Cerebellar cortex (tissue), 1 donor: ENCODE measurements at places on chromosomes 7 and 10.

DNA sequence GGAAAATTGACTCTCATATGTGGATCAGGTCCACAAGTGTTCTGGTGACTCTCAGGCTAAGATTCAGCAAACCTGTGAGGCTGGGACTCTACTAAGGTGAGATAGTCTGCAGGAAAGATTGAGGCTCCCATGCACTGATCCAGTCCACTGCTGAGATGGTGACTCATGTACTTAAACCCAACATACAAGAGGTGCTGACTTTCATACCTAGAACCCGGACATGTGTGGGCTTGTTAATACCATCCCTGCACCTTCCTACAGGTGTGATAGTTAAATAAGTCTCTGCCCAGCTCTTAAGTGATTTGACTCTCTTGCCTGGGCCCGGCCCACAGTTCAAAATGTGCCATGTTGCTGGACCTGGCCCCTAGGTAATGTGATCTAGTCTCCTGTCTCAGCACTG lies 27.1 kb upstream of the ZNF107 start:
- no peak for DNase-seq

DNA sequence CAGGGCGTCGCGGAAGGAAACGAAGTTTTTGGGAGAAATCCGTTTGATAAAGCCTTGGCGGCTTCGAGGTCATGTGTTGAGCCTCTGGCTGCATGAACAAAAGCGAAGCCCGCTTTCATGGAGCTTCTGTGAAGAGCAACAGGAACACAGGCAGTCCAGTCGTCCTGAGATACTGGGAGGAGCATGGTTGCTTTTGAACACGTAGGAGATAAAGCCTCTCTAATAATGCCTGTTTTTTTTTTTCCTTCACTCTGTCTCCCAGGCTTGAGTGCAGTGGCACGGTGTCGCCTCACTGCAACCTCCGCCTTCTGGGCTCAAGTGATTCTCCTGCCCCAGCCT lies 473 bp upstream of the ZNF32 start:
- no peak for DNase-seq

GRCh38 chr7:22387583-22387982 lies 30.6 kb upstream of the RAPGEF5 start:
- peak; percentile 27 for DNase-seq

GRCh38 chr7:42964849-42965805 lies 33.0 kb downstream of the MRPL32 start:
- DNase-seq = no peak

DNA sequence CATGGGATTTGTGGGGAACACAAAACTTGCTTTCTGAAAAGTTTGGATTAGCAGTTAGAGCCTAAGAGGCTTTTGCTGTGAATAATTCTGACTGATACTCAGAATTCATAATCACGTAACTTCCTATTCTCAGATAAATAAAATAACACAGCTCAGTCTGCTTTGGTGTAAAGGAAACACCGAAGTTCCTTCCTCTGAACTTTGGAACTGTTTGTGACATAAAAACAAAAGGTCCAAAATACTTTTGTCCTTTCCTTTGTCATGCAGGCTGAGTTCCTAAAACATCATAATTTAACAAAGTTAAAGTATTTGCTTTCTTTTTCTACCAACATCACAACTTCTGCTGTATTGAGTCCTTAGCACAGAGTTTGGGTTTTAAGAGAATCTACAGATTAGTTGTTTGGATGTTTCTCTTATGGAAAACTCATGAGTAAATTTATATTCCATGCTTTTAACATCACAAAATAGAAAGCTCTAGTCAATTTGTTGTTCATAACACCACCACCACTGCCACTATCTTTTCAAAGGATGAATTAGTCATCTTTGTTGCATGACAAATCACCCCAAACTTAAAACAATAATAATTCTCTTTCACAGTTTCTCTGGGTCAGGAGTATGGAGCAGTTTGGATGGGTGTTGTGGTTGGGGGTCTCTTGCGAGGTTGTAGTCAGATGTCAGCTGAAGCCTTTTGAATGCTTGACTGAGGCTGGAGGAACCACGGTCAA lies 123.4 kb downstream of the REEP3 start:
- no peak for DNase-seq
